ENCODE measurements at places on chromosomes 2 and 18.

DNA sequence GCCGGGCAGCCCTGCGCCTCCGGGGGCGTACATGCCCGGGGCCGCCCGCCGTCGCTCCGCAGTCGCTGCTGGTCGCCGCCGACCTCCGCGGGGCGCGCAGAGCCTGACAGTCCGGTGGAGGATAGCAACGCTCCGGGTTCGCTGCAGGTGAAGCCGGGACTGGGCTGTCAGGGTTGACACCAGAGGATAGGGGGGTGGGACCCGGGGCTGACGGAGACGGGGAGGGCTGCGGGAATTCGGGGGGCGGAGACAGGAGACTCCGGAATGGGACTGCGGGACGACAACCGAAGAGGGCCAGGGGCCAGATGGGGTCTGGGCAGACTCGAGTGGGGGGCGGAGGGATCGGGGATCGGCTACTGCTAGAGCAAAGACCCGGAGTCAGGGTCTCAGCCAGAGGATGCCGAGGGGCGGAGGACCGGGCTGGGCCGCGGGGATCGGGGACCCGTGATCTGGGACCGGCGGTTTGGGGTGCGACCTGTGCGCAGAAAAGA lies 403 bp downstream of the TMEM127 start:
- no peak for DNase-seq

DNA sequence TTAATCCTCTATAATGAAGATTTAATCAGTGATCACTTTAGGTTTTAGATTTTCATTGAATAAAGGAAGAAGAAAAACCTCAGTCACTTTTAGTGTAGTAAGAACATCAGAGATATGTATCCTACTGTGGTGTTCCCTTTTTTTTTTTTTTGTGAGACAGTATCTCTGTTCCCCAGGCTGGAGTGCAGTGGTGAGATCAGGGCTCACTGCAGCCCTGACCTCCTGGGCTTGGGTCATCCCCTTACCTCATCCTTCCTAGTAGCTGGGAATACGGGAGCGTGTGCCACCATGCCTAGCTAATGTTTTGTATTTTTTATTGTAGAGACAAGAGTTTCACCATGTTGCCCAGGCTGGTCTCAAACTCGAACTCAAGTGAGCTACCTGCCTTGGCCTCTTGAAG lies 5.1 kb downstream of the SLC39A10 start:
- no peak for DNase-seq

- no peak for DNase-seq
Measured at GRCh38 chr2:85237849-85238565, 89.8 kb downstream of the TGOLN2 start.

DNA sequence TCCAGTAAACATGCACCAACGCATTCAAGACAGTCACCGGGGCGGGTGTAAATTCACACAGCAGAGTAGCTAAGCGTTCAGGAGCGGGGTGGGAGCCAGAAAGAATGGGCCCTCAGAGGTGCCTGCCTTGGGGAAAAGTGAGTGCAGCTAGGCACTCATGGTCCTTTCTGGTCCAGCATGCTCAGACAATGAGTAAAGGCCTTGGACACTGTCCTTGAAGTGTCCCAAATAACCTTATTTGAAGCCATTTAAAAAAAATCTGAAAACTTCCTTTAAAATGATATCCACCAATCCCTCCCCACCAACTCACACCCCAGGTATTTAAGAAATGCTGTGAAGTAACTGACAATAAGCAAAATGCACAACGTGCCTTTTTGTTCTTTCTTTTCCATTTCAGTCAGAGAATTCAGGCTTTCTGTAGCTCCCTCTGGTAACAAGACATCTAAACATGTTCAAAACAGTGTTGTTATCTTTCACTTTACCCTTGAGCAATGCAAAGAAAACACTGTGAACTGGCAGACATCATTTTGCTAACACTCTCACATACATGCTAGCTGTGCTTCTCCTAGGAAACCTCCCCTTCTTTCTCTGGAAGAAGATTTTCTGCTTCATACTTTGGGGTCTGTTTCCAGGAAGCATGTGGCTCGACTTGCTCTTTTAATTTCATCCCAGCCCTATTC lies 445.1 kb upstream of the SPRED2 start:
- DNase-seq = no peak

DNA sequence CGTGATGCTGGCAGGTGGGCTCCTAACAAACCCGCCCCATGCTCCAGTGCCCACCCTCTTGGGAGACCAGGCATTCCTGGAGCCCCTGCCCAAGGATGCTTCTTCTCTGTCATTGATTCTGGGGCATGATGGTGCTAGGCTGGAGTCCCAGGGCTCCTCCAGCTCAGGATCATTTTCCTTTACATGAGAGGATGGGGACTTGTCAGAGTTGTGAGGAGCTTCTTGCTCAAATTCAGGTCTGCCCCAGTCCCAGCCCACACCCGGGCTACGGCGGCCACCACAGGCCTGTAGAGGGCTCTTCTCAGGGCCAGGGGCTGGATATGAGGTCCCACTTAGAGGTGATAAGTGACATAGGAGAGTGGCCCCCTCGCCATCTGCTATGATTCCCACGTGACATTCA lies 141.1 kb upstream of the COPS8 start:
- no peak for DNase-seq

- DNase-seq = no peak
Measured at GRCh38 chr2:54966165-54966832, 84.0 kb downstream of the RTN4 start.

- DNase-seq = no peak
Measured at GRCh38 chr2:118047380-118047826, 33.5 kb upstream of the CCDC93 start.

- DNase-seq = no peak
Measured at GRCh38 chr2:73963385-73964120, 21.2 kb upstream of the TET3 start.

DNA sequence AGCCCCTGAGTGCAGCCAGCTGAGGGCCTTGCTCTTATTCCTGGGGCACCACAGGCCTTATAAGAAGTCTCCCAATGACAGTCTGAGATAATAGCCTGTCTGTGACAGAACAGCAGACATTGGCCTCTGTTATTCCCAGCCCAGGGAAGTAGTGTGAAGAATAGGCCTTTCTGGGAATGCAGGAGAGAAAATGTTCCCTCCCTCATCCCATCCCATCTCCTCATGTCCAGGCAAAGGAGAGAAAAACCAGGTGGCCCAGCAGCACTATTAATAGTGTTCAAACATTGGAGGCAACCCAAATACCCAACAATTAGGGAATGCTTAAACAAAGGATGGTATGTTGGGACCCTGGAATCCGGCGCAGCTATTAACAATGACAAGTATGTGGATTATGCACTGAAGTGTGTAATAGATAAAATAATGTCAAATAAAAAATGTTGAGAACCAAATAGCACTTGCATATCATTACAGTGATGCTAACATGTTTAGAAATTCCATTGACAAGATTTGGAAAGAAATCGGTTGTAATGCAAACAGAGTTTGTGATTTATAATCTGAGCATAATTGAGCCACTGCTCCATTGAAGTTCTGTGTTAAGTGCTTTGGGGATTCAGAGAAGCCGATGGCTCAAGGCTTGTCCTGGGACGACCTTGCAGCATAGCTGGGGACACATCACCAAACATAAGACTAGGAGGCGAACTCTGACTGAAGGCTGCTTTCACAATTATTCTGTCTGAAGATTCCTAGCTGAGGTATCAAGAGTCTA lies 69.3 kb downstream of the LBH start:
- no peak for DNase-seq

DNA sequence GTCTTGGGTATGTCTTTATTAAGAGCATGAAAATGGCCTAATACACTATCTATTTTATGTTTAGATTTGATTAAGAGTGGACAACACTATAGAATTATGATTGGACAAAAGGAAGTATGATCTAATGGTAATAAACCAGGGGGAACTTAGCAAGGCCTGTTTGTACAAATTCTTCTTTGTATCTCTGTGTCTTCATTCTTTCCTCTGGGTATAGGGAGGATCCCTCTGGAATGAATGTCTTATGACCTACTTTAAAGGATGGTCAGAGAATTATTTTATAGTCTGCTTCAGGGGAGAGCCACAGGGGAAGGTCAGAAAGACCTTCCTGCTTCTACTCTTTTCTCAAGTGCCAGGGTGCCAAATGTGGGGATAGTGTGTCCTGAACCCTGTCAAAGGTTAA lies 42.8 kb upstream of the FANCL start:
- no peak for DNase-seq

- DNase-seq = no peak
Measured at GRCh38 chr18:4352746-4353551, 102.2 kb downstream of the DLGAP1 start.

GRCh38 chr2:120887741-120888231 lies 152.1 kb downstream of the GLI2 start:
- no peak for DNase-seq

DNA sequence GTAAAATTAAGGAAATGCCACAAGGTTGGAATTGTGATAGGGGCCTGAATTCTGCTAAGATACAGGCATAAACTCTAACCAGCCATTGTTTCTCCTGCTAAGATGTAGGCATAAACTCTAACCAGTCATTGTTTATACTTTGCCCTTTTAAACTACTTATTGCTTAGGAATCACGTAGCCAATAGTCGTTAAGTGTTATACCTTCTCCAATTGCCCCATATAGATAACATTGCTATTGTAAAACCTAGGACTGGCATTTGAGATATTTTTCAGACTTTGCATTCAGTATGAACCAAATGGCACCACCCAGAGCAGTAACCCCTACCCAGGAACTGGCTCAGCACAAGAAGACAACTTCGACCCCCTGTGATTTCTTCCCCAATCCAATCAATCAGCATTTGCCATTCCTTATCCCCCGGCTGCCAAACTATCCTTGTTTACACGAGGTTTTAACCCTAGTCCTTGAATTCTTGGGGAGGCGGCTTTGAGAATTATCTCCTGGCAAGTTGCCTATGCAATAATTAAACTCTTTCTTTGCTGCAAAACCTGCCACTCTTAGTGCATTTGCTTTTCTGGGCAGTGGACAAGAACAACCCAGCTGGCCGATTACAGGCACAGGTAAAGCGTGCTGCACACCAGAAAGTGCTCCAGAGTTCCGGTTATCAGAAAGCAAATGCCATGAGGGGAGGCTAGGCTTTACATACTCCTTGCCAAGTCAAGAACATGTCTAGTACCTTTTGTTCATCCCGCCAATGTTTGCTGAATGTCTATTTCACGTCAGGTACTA lies 167.6 kb downstream of the LAMA1 start:
- DNase-seq = no peak

DNA sequence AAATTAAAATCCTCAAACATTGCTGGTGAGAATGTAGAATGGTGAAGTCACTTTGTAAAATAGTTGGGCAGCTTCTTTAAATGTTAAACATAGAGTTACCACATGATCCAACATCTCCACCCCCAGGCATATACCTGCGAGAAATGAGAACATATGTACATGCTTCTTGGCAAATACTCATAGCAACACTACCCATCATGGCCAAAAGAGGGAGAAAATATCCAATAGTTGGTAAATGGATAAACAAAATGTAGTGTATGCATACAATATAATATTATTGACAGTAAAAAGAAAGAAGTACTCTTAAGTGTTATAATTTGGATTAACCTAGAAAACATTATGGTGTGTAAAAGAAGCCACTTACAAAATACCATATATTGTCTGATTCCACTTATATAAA lies 185.9 kb downstream of the CDH7 start:
- no peak for DNase-seq

DNA sequence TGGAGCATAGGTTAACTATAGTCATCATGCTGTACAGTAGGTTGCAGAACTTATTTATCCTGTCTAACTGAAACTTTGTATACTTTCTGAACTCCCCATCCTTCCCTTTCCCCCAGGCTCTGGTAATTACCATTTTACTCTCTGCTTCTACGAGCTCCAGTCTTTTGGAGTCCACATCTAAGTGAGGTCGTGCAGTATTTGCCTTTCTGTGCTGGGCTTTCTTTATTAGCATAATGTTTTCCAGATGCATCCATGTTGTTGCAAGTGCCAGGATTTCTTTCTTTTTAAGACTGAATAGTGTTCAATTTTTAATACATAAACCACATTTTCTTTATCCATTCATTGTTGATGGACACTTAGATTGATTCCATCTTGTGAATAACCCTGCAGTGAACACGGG lies 464.1 kb downstream of the TGIF1 start:
- DNase-seq = no peak

- no peak for DNase-seq
Measured at GRCh38 chr2:233794128-233794658, 16.1 kb downstream of the MROH2A start.

DNA sequence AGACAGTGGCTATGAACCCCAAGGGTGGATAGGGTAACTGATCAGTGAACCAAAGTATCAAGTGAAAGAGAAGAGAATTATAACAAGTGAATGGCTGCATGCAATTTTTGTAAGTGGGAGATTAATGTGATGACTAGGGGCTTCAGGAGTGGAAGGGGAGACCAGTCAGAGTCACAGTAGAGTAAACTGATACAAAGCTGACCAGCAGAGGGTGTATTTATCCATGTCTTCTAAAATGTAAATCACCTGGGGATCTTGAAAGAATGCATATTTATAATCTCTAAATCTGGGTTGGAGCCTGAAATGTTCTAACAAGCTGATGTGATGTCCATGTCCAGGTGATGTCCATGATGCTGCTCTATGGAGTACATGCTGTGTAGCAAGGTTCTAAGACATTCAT lies 1351.3 kb upstream of the CHAC2 start:
- no peak for DNase-seq

DNA sequence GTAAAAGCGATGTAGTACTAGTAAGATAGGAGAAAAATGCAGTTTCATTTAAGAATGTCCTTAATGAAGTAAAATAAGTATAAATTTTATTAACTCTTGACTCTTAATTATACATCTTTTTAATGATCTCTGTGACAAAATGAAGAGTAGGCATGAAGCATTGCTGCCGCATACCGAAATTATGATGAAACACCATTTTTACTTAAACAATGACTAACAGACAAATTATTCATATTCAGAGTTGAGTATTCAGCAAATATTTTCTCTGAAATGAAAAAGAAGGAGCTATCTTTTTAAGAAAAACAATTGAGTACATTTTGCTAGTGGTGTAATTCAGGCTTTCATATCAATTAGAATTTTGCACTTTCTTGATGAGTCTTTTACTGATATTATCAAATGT lies 150.6 kb upstream of the DOCK10 start:
- no peak for DNase-seq

DNA sequence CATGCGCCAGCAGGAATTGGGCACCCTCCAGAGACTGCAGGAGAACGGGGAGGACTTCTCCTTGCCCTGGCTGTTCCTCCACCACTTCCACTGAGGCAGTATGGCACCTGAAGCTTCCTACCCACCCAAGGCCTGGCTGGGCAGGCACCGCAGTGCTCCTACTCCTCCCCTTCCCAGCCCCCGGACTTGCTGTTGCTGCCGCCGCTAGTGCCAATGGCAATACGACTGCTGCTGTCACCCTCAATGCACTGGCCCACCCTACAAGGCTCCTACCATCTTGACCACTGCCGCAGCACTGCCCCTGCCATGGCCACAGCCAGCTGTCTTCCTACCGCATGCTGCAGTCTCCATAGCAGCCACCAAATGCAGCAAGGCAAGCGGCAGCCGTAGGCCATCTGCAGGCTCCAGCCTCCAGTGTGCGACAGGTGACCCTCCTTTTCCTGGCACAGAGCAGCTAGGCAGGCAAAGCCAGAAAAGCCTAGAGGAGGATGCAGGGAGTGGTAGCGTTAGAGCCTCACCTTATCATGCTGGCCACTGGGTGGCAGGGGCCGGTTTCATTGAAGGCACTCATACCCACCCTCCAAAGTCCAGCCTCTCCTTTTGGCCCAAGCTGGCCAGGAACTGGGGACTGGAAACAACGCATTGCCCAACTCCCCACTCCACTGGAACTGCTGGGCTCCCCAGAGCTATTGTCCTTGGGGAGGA lies 47.4 kb upstream of the ANKRD62 start:
- no peak for DNase-seq

- DNase-seq = no peak
Measured at GRCh38 chr2:29351916-29352591, 236.8 kb downstream of the CLIP4 start.

- no peak for DNase-seq
Measured at GRCh38 chr2:53827398-53828175, 32.2 kb downstream of the GPR75 start.
